ENCODE measurements at places on chromosomes 4 and X.

GRCh38 chrX:149274516-149275105 is 230.5 kb downstream of the IDS start:
- no peak overlapping the region for H3K27ac ChIP-seq
- H3K4me1 ChIP-seq = no peaks in the 10 kb centered on the region
- no peak overlapping the region for H3K4me3 ChIP-seq
- no peak for DNase-seq

GRCh38 chr4:156898373-156899117 is 73.1 kb downstream of the PDGFC start:
- H3K36me3 ChIP-seq = no peaks in the 10 kb centered on the region
- no peak overlapping the region for H3K27ac ChIP-seq
- DNase-seq = no peak
- no peaks in the 10 kb centered on the region for H3K4me1 ChIP-seq

DNA sequence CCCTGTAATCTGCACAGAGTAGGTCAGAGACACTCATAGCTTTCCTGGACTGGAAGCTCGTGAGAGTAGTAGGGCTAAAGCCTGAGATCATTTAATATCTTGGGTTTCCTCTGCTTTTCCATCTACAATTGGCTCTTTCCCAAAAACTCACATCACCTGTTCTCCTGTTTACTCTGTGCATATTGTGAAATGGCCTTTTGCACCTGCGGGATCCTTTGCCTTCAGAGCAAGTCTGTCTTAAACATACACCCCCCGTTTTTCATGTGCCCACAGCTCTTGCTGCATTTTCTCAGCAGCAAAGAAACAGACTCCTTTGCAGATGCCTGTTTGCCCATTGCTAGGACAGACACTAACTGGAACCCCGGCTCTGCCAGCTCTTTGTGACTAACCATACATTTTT is 608.3 kb upstream of the PCDH10 start:
- DNase-seq = no peak
- no peaks in the 10 kb centered on the region for H3K4me1 ChIP-seq
- no peaks in the 10 kb centered on the region for H3K36me3 ChIP-seq
- H3K27ac ChIP-seq = no peak overlapping the region

DNA sequence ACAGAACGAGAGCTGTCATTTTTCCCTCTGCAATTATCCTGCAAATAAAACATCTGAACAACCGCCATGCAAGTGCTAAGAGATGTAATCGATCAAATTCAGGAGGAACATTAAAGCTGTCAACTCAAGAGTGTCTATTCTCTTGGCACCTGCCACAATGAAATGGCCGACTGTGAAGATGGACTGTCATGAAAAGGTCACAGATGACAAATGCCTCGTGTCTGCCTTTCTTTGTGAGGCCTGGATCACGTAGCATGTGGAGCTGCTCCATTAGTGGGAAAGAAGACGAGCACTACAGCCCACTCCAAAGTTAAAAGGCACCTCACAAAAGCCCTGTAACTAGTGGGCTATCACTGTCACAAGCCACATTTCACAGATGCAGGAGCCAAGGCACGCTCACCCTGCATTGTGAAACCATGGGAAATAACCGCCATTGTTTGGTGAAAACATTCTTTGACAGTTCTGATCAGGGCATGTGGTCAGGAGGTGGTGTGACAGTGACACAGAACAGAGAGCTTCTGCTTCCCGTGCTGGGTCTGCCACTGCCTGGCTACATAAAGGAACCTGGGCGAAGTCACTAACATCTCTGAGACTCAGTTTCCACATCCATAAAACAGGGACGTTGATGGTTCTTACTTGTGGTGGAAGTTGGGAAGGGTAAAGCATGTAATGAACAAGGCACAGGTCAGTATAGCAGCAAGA is 98.9 kb downstream of the EVC2 start:
- no peaks in the 10 kb centered on the region for H3K27me3 ChIP-seq

DNA sequence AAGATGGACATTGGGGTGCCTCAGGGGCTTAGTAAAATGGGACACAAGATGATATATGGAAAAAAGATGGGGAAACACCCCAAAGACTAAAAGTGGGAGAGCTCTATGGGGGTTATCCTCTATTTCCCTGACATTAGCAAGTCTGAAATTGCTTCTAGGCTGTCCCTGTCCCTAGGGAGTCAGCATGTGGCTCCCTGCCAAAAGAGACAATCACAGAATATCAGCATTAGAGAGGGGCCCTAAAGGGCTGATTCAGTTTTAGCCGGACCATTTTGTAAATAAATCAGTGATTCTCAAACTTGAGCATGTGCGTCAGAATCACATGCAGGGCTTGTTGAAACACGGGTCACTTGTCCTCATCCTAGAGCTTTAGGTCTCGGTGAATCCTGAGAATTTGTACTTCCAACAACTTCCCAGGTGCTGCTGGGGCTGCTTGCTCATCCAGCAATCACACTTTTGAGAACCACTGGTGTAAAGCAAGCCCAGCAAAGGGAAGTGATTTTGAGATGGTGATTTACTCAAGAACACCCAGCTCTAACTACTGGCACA is 165.3 kb upstream of the DGKK start:
- H3K36me3 ChIP-seq = no peaks in the 10 kb centered on the region
- H3K4me1 ChIP-seq = no peaks in the 10 kb centered on the region
- no peak for DNase-seq
- no peaks in the 10 kb centered on the region for H3K27me3 ChIP-seq
- no peak overlapping the region for H3K27ac ChIP-seq
- H3K4me3 ChIP-seq = no peak overlapping the region

DNA sequence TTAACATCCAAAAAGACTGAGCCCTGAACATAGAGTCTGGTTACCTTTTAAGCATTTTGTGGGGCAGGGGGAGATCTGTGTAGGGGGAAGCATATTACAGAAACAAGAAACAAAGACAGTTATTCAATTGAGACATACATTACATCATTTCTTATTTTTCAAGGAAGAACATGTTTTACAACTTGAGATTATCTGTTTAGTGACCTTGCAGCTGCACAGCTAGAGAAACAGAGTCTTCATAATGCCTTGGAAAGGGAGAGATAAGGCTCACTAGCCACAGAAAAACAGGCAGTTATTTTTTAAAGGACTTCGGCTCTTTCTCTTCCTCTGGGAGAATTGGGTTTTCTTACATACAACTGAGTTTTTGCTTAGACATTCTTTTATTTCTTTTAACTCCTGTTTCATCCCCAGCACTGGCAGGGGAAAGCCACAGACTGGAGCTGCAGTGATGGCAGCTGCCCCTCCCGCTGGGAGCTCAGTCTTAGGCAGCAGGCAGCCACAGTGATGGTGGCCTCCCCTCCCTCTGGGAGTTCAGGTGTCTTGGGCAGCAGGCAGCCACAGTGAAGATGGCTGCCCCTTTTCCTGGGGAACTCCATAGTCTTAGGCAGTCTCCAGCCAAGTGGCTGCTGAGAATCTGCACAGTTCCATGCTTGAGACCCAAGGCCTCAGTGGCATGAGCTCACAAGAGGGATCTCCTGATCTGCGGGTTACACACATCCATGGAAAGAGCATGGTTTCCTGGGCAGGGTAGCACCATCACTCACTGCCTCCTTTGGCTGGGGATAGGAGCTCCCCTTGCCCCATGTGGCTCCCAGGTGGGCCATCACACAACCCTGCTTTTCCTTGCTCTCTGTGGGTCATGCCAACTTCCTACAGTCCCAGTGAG is 19.4 kb upstream of the TMPRSS11F start:
- no peaks in the 10 kb centered on the region for H3K4me1 ChIP-seq
- no peak overlapping the region for H3K4me3 ChIP-seq
- DNase-seq = no peak
- H3K27ac ChIP-seq = no peak overlapping the region

DNA sequence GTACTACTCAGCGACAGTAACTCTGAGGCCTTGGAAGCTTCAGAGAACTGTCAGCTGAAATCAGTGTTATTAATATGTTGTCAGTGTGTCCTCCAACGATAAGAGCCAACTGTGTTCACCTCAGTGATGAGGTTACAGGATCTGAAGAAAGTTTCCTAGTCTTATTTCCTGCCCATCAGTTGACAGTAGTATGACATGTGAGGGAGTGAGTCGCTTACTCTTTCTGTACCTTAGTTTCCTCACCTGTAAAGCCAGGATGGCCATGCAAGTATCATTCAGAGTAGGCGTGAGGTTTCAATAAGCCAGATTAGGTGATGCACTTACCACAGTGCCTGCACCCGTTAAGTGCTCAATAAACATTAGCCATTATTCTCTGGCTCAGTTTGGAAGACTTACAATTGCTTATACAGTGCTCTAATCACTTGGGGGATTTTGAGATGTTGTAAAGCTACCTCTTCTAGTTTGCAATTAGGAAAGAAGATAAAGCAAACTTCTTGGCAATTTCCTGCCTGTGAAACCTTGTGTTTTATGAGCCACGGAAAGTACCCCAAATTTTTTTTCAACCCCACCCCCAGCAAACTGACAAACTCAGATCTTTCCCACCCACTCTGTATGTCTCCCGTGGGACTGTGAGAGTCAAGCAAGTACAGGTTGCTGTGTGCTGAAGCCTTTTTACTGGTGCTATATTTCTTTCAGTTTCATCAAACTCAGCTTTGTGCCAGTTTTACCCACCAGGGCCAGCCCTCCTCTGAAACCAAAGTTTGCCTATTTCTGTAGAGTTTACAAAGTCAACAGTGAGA is 62.2 kb downstream of the ANXA3 start:
- no peaks in the 10 kb centered on the region for H3K4me1 ChIP-seq
- H3K4me3 ChIP-seq = no peak overlapping the region
- H3K36me3 ChIP-seq = no peaks in the 10 kb centered on the region
- H3K27ac ChIP-seq = no peak overlapping the region
- H3K27me3 ChIP-seq = no peaks in the 10 kb centered on the region

DNA sequence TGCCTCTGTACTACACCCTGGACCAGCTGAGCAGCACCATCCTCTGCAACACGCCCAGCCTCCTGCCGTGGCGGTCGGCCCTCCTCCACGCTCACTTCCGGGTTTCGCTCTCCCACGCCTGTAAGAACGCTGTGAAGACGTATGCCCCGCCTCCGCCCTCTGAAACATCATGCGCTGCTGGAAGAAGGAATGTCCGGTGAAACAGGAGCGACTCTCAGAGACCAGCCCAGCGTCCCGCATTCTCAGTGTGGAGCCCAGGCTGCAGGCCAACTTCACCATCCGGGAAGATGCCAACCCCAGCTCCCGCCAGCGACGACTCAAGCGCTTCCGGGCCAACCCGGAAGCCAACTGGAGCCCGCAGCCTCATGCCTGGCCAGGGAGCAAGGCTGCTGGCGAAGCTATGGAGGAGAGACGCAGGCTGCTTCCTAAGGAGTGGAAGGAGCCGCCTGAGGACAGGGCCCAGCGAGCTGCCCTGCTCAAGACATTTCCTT is 186.1 kb upstream of the SLITRK2 start:
- no peak overlapping the region for H3K27ac ChIP-seq
- H3K4me3 ChIP-seq = no peak overlapping the region
- no peaks in the 10 kb centered on the region for H3K36me3 ChIP-seq
- H3K27me3 ChIP-seq = no peaks in the 10 kb centered on the region

GRCh38 chrX:50161127-50161526 is 39.7 kb downstream of the AKAP4 start:
- no peaks in the 10 kb centered on the region for H3K36me3 ChIP-seq
- no peak overlapping the region for H3K27ac ChIP-seq
- H3K4me1 ChIP-seq = no peaks in the 10 kb centered on the region
- H3K27me3 ChIP-seq = no peaks in the 10 kb centered on the region

GRCh38 chr4:144787365-144788258 is 141.7 kb downstream of the HHIP start:
- no peak overlapping the region for H3K27ac ChIP-seq
- no peak overlapping the region for H3K4me3 ChIP-seq
- H3K27me3 ChIP-seq = no peaks in the 10 kb centered on the region
- peak; percentile 65 for DNase-seq
- H3K4me1 ChIP-seq = no peaks in the 10 kb centered on the region

GRCh38 chr4:76579596-76580375 is 144.8 kb downstream of the SHROOM3 start:
- H3K36me3 ChIP-seq = no peaks in the 10 kb centered on the region
- H3K27ac ChIP-seq = no peak overlapping the region
- H3K27me3 ChIP-seq = no peaks in the 10 kb centered on the region
- no peak for DNase-seq

DNA sequence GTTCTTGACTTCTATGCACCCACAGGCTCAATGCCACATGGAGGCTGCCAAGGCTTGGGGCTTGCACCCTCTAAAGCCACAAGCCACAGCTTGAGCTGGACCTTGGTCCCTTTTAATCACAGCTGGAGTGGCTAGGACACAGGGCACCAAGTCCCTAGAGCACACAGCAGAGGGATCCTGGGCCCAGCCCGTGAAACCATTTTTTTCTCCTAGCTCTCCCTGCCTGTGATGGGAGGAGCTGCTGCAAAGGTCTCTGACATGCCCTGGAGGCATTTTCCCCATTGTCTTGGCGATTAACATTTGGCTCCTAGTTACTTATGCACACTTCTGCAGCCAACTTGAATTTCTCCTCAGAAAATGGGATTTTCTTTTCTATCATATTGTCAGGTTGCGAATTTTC is 410.9 kb downstream of the GRID2 start:
- H3K4me1 ChIP-seq = no peaks in the 10 kb centered on the region
- H3K27ac ChIP-seq = no peak overlapping the region
- no peaks in the 10 kb centered on the region for H3K27me3 ChIP-seq
- no peaks in the 10 kb centered on the region for H3K36me3 ChIP-seq
- no peak overlapping the region for H3K4me3 ChIP-seq
- DNase-seq = peak; percentile 22

DNA sequence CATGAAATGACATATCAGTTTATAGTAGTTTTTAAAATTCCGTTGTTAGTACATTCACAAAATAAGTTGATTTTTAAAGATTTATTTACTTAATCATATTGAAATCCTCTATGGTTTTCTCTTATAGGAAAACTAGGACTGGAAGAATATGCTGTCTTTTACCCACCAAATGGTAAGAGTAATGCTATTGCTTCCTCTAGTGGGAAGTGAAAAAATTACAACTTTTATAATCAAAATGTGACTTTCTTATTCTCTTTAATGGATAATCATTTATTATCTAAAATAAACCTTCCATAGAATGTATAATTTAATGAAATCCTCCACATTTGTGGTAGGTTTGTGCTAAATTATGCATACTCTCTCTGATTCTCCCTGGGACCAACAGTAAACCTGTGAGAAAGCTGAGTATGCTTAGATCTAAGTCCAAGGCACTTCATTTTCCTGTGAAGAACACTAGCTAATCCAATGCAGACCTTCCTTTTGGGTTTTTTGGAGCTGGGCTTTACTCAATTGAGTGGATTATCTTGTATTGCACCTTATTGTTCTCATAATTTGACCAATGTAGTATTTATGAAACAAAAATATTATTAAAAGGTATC is 136.2 kb downstream of the TBC1D19 start:
- DNase-seq = peak; percentile 20
- no peak overlapping the region for H3K27ac ChIP-seq
- no peaks in the 10 kb centered on the region for H3K27me3 ChIP-seq
- H3K4me1 ChIP-seq = no peaks in the 10 kb centered on the region

DNA sequence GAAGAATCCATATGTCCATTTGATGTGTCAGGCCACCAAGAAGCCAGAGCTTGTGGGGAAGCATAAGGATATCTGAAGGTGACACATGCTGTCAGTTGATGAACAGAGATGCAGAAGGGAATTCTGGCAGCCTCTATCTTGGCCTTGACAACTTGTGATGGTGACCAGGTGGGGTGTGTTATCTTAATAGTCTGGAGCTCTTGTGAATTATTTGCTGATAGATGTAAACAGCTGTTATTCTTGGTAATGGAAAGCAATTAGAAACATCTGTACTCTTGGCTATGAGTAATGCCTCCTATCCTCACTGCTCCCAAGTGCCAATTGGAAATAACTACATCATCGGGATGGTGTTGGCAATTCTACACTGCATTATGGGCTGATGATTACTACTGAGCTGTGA is 51.9 kb downstream of the NAA11 start:
- H3K27me3 ChIP-seq = no peaks in the 10 kb centered on the region
- no peak overlapping the region for H3K27ac ChIP-seq
- H3K4me1 ChIP-seq = no peaks in the 10 kb centered on the region
- no peak overlapping the region for H3K4me3 ChIP-seq

All from mesendoderm (in vitro differentiated cells).